DND-41 (cell line): ENCODE measurements at places on chromosomes 7 and 10.

GRCh38 chr10:95820363-95820762 lies 64.4 kb downstream of the ENTPD1 start:
- no peak for DNase-seq

GRCh38 chr7:66583490-66584110 lies 45.1 kb upstream of the KCTD7 start:
- no peak for DNase-seq

DNA sequence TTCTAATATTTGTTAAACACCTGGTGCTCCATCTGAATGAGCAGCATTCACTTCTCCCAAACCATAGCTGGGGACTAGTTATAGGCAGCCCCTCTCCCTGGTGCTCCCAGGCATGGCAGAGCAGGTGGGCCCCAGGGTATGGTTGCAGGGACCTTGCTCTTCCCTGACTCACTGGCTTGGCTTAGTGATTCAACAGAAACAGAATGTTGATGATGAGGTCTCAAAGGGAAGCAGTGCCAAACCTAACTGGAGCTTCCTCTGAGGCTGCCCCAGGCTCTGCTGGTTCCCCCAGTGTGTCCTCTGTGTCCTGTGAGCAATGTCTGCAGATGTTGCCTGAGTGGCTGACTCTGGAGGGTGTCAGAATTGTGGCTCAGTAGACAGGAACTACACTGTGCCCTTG lies 3.7 kb downstream of the GPR26 start:
- no peak for DNase-seq

DNA sequence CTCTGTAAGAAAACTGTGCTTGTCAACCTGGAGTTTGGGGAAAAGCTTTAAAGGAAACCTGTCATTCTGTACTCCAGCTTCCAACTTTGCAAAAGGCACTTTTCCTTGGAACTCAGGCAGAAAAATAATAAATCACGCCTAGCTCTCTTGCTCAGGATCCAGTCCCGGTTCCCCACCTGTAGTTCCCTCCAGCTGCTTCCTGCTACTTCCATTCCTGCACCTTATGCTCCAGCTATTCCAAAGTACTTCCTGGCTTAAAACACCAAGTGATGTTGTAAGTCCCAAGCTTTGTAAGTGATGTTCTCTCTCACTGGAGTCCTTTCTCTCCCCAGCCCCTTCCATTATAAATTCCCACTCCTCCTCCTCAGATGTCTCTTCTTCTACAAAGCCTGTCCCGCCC lies 98.6 kb downstream of the GRM8 start:
- DNase-seq, result no peak

GRCh38 chr10:126090911-126091728 lies 194.8 kb downstream of the FANK1 start:
- no peak for DNase-seq

- DNase-seq, result no peak
Observed at GRCh38 chr10:131726967-131727366, 173.8 kb upstream of the PPP2R2D start.

DNA sequence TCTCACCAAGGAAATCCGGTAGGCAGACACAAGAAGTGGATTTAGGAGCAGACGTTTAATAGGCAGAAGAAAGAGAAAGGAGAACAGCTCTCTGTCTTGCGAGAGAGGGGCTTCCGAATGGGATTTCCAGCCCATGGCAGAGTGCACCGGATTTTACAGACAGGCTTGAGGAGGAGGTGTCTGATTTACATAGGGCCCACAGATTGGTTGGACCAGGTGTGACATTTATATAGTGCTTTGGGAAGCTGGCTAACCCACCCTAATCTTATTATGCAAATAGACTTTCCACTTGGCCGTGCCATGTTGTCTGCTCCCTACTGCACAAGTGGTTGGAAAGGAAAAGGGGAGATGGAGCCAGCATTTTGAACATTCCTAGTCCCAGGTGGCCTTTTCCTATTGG lies 57.8 kb downstream of the ANKMY2 start:
- no peak for DNase-seq
